ENCODE measurements at places on chromosomes 7 and 10.

- DNase-seq = no peak
These were observed 31.2 kb downstream of the FOXK1 start for GRCh38 chr7:4713183-4713784.

DNA sequence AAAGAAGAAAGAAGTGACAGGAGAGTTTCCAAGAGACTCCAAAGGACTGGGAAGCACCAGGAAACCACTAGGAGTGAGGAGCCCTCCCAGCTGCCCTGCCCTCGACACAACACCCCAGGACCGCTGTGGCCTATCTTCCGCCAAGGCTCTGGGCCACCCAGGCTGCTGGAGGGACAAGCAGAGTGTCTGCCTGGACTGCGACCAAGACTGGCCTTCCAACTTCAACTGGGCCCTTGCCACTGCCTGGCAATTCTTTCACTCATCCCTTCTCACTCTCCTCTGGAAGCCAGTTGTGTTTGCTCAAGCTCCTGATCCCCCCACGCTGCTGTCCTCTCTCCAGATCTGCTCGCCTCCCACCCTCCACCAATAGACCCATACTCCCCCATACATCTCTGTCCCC lies 10.2 kb downstream of the KIAA1549 start:
- DNase-seq = no peak

GRCh38 chr10:117000580-117000979 lies 4.4 kb downstream of the SHTN1 start:
- no peak for DNase-seq

DNA sequence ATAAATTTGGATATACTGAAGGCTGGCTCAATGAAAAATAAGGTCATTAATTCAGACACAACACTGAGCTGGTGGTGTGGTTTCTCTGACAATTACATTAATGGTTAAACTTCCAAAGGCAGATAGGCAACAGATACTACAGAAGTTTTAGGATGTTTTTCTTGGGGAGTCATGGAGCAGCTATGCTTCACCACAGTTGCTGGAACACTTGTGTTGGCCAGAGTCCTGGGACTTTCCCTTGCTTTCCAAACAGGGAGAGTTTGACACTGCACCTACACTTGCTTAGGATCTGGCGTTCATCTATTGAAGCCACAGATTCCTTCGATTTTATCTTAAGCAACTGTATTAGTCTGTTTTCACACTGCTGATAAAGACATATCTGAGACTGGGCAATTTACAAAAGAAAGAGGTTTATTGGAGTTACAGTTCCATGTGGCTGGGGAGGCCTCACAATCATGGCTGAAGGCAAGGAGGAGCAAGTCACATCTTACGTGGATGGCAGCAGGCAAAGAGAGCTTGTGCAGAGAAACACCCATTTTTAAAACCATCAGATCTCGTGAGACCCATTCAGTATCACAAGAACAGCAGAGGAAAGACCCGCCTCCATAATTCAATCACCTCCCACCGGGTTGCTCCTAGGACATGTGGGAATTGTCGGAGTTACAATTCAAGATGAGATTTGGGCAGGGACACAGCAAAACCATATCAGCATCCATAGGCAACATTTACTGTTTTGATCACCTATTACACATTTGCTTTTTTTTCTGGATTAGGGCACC lies 27.8 kb upstream of the TMEM178B start:
- DNase-seq = no peak

GRCh38 chr10:100637785-100638184 lies 102.0 kb downstream of the HIF1AN start:
- DNase-seq = no peak
